ENCODE measurements at places on chromosomes 7 and 10.

DNA sequence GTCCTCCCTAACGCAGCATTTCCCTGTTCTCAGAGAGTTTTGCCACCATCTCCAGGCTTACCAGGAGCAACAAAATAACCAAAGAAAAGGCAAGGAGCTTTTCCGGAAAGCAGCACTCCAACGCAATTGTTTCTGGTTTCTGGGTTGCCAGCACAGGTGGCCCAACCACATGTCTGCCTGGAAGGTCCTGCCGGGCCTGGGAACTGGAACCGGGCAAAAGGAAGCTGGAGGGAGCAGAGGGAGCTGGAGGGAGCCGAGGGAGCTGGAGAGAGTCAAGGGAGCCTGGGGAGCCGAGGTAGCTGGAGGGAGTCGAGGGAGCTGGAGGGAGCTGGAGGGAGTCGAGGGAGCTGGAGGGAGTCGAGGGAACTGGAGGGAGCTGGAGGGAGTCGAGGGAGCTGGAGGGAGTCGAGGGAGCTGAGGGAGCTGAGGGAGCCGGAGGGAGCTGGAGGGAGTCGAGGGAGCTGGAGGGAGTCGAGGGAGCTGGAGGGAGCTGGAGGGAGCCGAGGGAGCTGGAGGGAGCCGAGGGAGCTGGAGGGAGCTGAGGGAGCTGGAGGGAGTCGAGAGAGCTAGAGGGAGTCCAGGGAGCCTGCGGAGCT, 54.6 kb downstream of the STK32C start:
- DNase-seq: no peak

DNA sequence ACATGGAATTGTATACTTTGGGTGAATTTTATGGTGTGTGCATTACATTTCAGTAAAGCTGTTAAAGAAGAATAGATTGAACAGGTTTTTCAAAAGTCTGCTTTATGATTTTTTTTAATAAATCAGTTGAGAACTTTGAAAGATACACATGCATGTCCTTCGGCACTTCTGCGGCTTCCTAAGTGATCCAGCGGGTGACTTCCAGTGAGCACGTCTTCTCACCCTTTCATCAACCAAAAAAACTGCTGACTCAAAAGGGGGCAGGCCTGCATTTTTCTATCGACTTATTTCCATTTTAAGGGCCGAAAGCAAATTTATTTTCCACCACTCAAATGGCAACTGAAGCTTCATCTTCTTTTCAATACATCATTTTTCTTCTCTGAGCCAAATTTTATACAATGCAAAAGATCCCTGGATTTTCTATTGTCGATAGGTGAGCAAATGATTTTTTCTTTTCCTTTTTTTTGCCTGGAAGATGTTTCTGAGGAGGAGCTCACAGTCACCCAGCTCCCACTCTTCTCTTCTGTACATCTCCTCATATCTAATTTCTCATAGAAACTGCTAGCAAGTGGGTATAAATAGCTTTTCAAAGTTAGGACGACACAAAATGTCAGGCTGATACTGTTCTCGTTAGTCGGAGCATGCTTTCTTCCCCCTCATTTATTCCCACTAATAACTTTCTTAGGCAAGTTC, 10.2 kb downstream of the CHST15 start:
- no peak for DNase-seq

DNA sequence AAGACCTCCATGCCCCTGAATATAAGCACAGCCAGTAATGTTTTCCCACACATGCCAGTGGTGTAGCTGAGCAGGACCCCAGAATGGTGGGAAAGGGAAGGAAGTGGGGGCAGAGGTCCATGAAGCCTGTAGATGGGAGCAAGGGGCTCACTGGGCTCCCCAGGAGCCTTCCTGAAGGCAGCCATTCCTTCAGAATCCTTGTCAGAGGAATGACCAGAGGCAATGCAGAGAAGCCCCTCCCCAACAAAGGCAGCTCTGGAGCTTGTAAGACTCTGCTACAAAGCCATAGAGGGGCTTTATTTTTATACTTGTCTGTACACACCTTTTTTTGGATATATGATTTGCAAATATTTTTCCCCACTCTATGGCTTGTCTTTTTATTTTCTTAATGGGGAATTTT, 165.0 kb upstream of the TCF7L2 start:
- DNase-seq: no peak

- DNase-seq: no peak
Observed at GRCh38 chr7:1950066-1950451, 280.0 kb downstream of the ELFN1 start.

DNA sequence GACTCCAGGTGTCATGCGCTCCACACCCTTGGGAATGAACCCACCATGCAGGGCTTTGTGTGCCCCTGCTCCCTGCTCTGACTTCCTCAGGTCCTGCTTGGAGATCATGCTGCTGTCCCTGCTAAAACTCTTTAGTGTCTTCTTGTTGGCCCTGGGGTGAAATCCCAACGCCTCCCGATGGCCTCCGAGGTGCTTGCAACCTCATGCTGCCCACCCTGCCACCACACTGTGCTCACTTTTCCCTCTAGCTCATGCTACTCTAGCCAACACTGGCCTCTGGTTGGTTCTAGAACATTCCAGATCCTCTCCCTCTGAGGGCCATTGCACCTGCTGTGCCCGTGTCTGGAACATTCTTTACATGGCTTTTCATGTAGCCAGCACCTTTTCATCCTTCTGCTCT, 227.7 kb downstream of the ADAM12 start:
- DNase-seq: no peak

- DNase-seq: peak; percentile 11
Observed at GRCh38 chr10:91887272-91888076, 21.8 kb downstream of the FGFBP3 start.

DNA sequence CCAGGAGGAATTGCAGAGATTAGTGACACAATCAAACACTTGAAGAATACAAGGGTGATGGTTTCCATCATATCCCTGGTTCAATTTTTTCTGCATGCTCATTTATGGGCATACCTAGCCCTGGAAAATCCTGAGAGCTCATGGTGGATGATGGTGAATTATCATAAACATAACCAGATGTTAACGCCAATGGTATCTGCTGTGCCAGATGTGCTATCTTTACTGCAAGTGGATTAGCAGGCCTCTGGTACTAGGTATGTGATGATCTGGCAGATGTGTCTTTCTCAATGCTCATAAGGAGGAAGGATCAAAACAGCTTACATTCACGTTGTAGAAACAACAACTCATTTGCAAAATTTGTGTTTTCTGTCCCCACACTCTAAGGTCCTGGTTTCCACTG, 150.5 kb downstream of the FZD1 start:
- DNase-seq: no peak

- DNase-seq: no peak
Observed at GRCh38 chr10:54284526-54285193, 516.4 kb downstream of the PCDH15 start.

DNA sequence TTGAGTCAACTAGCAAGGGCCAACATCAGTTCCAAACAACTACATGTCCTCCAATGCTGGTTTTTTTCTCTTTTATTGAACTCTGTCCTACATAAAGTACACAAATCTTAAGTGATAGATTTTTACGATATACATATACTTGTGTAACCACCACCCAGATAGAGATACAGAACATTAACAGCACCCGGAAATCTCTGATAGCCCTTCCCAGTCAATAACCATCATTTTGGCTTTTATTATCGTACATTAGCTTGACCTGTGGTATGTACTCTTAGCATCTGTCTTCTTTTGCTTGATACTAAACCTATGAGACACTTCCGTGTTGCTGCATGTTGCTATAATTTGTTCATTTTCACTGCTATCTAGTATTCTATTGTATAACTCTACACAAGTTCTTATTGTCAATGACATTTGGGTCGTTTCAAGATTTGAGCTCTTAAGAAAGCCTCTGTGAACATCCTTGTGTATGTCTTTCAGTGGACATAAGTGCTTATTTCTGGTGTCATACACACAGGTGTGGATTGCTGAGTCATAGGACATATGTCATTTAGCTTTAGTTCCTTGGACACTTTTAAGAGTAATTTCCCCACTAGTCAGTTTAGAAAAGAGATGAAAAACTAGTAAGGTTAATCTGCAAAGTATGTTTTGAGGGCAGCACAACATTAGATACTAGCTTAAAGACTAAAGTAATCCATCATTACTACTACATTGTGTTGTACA, 111.1 kb downstream of the PRLHR start:
- no peak for DNase-seq

DNA sequence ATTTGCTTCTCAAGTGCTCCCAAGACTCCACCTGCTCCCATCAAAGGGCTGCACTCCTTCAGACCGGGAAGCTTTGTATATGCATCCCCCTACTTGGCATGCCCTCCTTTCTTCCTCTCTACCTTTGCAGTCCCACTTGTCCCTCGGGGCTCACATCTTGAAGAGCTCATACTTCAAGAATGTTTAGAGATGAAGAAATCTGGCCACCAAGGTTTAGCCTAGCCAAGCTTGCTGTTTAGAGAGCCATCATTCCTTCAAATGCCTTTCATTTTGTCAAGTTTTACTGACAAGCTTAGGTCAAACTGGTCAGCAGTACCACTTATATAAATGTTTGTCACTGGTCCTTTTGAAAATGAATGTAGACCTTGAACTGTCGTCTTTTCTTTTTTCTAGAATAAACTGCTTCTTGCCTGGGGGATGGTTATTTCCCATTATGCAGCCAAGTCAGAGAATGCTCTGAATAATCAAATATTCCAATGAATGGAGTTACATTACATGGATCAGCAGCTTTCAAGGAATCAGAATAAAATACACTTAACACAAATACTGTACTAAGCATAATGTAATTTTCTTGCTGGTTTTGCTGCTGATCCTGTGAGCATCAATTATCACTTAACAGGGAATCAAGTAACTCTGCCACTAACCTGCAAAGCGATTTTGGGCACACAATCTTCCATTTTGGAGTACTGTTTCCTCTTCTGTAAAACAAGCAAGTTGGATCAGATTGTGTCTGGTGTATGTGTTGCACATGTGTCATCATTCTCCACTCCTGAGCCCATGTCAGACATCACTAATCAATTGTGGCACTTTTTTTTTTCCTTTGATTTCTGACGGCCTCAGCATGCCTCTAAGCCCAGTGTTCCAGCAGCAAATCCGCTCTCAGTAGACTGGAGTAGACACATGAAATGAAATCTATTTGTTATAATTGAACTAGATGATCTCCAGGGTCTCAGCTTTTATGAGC, 357.9 kb downstream of the PTEN start:
- DNase-seq: no peak

DNA sequence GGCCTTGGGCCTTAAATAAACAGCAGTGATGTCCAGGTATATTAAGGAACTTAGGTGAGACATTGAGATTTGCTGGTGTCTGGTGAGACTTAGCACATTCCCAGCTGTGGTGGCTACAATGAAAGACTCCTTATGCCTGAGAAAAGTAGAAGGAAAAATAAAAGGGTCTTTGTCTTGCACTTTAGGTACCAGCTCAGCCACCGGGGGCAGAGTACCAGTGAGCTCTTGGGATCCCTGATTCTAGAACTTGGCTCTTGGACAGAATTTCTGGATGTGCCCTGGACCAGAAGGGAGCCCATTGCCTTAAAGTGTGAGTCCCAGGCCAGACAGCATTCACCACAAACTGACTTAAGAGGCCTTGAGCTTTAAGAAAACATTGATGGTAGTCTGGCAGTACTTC, 1038.7 kb downstream of the SORCS3 start:
- no peak for DNase-seq
